GM23248 (cell line): ENCODE measurements at places on chromosomes 12 and 14.

GRCh38 chr14:79899610-79900009, 311.7 kb downstream of the DIO2 start:
- no peak for DNase-seq

- no peak for DNase-seq
Measured at GRCh38 chr12:103313894-103314293, 181.9 kb downstream of the C12orf42 start.

DNA sequence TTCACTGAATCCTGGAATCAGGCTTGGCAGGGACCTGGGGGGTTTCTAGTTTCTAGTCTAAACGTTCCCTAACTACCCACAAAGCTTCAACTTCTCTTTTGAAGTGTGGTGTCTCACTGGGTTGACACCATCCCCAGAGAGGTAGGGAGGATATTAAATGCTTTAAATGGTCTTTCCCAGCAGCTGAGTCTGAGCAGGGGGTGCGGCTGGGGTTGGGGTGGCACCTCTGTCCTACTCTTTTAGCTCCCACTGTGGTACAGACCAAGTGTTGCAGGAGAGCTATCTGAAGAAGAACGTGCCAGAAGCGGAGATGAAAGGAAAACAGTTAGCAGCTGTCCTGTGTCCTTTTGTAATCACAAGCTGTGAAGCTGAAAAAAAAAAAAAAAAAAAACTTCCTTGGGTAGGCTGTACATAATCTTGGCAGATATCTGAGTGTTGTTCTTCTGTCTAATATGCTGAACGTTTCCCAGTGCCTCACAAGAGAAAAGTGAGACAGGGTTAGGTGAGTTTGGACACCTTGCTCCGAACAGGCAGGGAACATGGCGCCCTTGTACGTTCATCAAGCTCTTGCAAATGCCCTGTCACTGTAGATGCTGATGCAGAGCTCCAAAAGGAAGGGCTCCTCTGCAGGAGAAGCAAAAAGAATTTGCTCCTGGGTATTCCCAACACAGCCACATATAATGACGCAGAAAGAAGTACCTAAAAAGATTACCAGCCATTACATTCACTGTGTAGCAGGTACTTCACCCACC, 447.2 kb downstream of the APAF1 start:
- DNase-seq, result no peak

GRCh38 chr12:112419297-112420133, 768 bp downstream of the PTPN11 start:
- peak; percentile 93 for DNase-seq

- no peak for DNase-seq
Measured at GRCh38 chr14:67377916-67378315, 17.8 kb downstream of the EIF2S1 start.

DNA sequence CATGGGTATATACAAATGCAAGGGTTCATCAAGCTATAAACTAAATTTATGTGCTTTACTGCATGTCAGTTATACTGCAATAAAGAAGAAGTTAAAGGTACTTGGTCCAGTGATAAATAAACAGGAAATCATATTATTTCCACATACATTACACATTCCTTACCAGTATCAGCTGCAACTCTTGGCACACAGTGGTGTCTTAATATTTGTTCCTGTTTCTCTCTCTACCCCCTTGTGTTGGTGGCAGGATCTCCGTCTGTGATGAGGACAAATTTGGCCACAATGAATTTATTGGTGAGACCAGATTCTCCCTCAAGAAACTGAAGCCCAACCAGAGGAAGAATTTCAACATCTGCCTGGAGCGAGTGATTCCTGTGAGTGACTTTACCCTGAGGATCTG, 19.2 kb upstream of the OAS1 start:
- DNase-seq, result no peak

DNA sequence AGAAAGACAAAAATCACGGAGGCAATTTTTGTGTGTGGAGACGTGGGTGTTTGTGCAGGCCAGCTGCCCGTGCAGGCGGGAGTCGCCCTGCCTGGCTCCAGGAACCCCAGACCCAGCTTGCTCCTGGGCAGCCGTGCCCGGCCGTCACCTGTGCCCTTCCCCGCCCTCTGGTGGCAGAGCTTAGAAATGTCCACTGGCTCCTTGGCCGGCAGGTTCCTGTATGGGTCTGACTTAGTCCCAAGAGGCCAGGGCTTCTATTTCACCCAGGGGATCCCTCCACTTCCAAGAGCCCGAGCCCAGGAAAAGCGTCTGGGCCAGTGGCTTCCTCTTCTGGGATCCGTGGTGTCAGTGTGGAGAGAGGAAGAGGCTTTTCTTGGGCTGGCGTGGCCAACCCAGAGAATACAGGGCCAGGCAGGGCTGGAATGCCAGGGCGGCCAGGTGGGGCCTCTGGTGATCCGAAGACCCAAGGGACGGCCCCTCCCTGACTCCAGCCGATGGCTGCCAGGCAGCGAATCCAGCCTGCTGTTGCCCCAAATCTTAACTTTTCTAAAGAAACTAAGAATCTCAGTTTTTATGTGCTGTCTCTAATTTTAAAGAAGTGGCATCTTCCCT, 120.9 kb downstream of the TMEM132C start:
- DNase-seq, result no peak

- no peak for DNase-seq
Measured at GRCh38 chr12:11730299-11731041, 81.0 kb downstream of the ETV6 start.

GRCh38 chr12:59040656-59041055, 120.4 kb upstream of the LRIG3 start:
- DNase-seq, result peak; percentile 84

DNA sequence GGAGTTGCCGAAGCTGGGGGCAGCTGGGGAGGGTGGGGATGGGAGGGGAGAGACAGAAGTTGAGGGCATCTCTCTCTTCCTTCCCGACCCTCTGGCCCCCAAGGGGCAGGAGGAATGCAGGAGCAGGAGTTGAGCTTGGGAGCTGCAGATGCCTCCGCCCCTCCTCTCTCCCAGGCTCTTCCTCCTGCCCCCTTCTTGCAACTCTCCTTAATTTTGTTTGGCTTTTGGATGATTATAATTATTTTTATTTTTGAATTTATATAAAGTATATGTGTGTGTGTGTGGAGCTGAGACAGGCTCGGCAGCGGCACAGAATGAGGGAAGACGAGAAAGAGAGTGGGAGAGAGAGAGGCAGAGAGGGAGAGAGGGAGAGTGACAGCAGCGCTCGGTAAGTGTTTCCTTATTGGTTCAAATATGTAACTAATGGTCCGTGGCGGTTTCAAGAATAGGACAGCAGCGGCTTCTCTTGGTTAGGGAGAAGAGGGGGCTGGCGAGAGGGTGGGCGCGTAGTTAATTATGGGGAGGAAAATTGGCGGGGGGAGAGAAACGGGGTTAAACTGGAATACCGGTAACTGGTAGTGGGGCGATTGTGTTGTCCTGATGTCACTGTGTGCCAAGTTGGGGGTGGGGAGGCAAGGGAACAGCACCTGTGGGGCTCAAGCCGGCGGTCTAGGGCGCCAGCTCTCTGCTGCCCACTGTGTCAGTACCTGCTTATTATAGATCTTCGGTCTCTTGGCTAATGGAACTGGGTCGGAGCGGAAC, 8.4 kb downstream of the HOXC8 start:
- DNase-seq, result peak; percentile 71

DNA sequence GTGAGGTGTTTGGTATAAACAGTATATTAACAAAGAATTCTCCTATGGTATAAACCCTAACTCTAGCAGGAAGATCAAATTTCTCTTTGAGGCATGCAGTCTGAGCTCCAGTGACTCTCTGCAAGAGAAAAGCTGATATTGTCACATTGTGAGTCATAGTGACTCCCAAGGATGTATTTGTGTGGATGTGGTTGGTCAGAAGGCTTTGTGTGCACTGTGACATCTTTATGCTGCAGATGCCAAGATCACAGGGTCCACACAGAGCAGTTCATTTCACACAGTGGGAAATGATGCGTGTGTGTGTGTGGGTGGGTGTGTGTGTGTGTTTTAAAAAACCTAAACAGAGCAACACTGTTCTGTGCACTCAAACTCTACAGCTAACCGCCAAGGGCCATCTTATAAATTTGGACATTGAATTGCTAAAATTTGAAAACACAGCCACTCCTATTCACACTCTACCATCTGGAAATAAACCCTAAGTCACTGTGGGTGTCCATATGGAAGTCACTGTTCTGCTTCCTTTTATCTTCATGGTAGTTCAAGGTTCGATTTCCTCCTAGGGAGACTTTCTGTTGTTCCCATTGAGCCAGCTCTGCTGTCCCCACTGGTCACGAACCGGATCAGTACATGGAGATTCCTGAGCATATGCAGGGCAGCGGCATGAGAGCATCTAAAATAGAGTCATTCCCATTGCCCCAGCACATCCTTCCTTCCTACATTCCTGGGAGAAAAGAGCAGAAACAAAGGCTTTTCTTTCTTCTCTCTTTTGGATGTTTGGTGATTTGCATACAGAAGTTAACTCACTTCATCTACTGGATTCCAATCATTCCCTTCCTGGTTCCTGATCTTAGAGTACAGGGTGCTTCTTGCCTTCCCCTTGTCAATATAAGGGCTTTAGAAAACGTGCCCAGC, 727.6 kb downstream of the DIO2 start:
- peak; percentile 3 for DNase-seq

DNA sequence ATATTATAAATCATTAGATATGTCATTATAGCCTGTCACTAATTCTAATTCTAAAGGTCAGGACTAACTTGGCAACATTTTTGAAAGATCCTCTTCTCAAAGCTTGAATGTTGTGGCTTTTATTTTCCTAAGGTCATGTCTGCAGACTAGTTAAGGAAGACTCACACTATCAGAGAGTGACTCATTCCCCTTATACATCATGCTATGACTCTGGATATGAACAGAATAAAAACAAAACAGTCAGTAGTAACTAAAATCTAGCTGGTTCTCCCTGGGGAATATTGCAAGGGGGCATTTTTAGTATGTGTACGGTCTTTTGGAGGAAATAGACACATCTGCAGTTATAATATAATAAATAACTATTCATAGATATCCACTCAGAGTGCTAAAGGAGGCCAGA, 170.6 kb downstream of the SLC2A13 start:
- DNase-seq, result peak; percentile 75
